ENCODE measurements at places on chromosomes 5 and 9. TPM values are rescaled to one million over a fixed set of nuclear protein-coding genes. Genes with fewer than 3 reads are reported as not detected.

FAM221B gene
- not detected for total RNA-seq

MSX2 gene
- total RNA-seq, result not detected

SLC25A2 gene
- total RNA-seq, result not detected

KCNIP1 gene
- not detected for total RNA-seq

ZNF300 gene
- total RNA-seq, result 3.0 TPM

DOCK2 gene
- total RNA-seq, result 28.4 TPM

DCTN3 gene
- total RNA-seq, result 72.8 TPM

AMBP gene
- not detected for total RNA-seq

RASGRF2 gene
- total RNA-seq, result 22.9 TPM

IFNA16 gene
- total RNA-seq, result not detected

KCNV2 gene
- not detected for total RNA-seq

CD74 gene
- 188 TPM for total RNA-seq

ZER1 gene
- total RNA-seq, result 43.1 TPM

AK8 gene
- total RNA-seq, result 1.3 TPM

C9orf50 gene
- not detected for total RNA-seq

LCN15 gene
- not detected for total RNA-seq

PCDHGB4 gene
- total RNA-seq, result 2.4 TPM

MYO10 gene
- 13.9 TPM for total RNA-seq

PCDHB8 gene
- 0.44 TPM for total RNA-seq

FAM174A gene
- total RNA-seq, result 25.1 TPM

STOM gene
- total RNA-seq, result 642 TPM

OR1Q1 gene
- total RNA-seq, result not detected

SPINK4 gene
- total RNA-seq, result not detected

LRRC19 gene
- total RNA-seq, result not detected

NSUN2 gene
- 40.6 TPM for total RNA-seq

BBLN gene
- 117 TPM for total RNA-seq

LCN9 gene
- not detected for total RNA-seq

PCYOX1L gene
- 2.6 TPM for total RNA-seq

S100Z gene
- 0.37 TPM for total RNA-seq
